Nasal cavity respiratory epithelium epithelial cell of viscerocranial mucosa (primary cell): ENCODE measurements at places on chromosomes 7 and 10. TPM values are rescaled to one million over a fixed set of nuclear protein-coding genes. Genes with fewer than 3 reads are reported as not detected.

Gene NEUROD6
- total RNA-seq: not detected in 2 replicates

Gene SPRN
- not detected in 2 replicates for total RNA-seq

Gene GDI2
- total RNA-seq: 343 and 351 TPM in 2 replicates

Gene C10orf120
- total RNA-seq: not detected in 2 replicates

Gene DKK1
- 1.8 and 53.0 TPM in 2 replicates for total RNA-seq

Gene ELAPOR2
- 2.7 and 10.5 TPM in 2 replicates for total RNA-seq

Gene USP54
- total RNA-seq: 14.0 and 30.5 TPM in 2 replicates

Gene TMEM176A
- total RNA-seq: not detected in 2 replicates
